ENCODE measurements at places on chromosomes 2 and 18. TPM values are rescaled to one million over a fixed set of nuclear protein-coding genes. Genes with fewer than 3 reads are reported as not detected.

CD8B2 gene
- total RNA-seq = 0.05 TPM

RNF152 gene
- 4.1 TPM for total RNA-seq

ALK gene
- total RNA-seq = 0.05 TPM

- no peaks in the 10 kb centered on the region for H3K36me3 ChIP-seq
- no peaks in the 10 kb centered on the region for H3K27me3 ChIP-seq
- no peak for DNase-seq
- H3K4me1 ChIP-seq = no peaks in the 10 kb centered on the region
- no peak overlapping the region for H3K27ac ChIP-seq
- no peak overlapping the region for H3K4me3 ChIP-seq
These were observed 349.7 kb upstream of the GALNT5 start for GRCh38 chr2:156907806-156908205.

DNA sequence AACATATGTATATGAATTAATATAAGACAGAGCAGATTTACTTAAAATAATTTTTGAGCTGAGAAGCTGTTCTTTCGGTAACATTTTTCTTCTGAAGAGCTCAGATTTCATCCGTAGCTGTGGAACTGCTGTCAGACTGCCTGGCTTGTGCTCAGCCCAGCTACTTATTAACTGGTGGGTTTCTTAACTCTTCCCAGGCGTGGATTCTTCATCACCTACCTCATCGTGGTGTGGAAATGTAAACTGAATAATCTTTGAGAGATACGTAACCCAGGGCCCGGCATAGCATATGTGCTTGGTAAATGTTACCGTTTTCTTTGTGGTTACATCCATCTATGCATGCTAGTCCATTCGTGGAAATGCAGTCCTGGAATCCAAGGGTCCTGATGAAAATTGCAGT lies 145.0 kb downstream of the MCFD2 start:
- no peaks in the 10 kb centered on the region for H3K36me3 ChIP-seq
- no peak overlapping the region for H3K27ac ChIP-seq
- H3K4me3 ChIP-seq = no peak overlapping the region

GRCh38 chr2:161068670-161069069 lies 91.6 kb upstream of the TANK start:
- no peak overlapping the region for H3K4me3 ChIP-seq
- H3K27ac ChIP-seq = no peak overlapping the region
- no peak for DNase-seq

DNA sequence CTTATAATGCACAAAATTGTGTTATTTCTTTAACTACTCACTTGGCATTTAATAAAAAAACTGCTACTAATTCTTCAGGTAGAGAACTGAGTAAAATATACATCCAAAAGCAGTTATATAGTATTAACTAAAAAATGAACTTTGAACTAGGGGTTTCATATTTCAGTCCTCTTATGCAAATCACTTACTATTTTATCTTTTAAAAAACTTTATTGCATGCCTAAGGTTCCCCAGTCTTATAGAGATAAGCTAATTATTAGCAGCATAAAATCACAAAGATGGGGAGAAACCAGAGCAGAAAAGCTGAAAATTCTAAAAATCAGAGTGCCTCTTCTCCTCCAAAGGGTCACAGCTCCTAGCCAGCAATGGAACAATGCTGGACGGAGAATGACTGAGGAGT lies 228.0 kb downstream of the CALCRL start:
- peaks cover 2% of the 10 kb centered on the region for H3K4me1 ChIP-seq
- H3K27me3 ChIP-seq = peaks cover 1% of the 10 kb centered on the region
- H3K36me3 ChIP-seq = peaks cover 17% of the 10 kb centered on the region
- H3K27ac ChIP-seq = no peak overlapping the region

- H3K27me3 ChIP-seq = no peaks in the 10 kb centered on the region
- no peak overlapping the region for H3K4me3 ChIP-seq
- H3K36me3 ChIP-seq = no peaks in the 10 kb centered on the region
- no peaks in the 10 kb centered on the region for H3K4me1 ChIP-seq
- H3K27ac ChIP-seq = no peak overlapping the region
These were observed 278.7 kb downstream of the FSIP2 start for GRCh38 chr2:186017278-186017677.

DNA sequence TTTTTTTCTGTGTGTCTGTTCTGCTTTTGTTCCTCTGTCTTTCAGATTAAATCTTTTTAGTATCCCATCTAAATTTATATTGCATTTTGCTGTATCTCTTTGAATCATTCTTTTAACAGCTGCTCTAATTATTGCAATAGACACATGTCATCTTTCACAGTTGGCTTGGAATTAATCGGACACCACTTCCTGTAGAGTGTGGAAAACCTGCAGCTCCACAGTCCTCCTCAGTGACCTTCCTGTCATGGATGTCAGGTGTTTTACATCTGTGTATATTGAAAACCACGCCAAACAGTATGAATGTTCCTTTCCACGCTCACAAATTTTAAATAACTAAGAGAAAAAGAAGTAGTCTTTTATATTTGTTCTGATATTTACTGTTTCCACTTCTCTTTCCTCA lies 135.3 kb downstream of the PXDN start:
- no peak overlapping the region for H3K4me3 ChIP-seq
- peaks cover 1% of the 10 kb centered on the region for H3K27me3 ChIP-seq
- DNase-seq = no peak
- H3K36me3 ChIP-seq = no peaks in the 10 kb centered on the region
- H3K27ac ChIP-seq = no peak overlapping the region
- H3K4me1 ChIP-seq = peaks cover 24% of the 10 kb centered on the region

GRCh38 chr2:216596236-216596979 lies 36.8 kb upstream of the IGFBP2 start:
- no peak for DNase-seq
- no peaks in the 10 kb centered on the region for H3K36me3 ChIP-seq
- no peak overlapping the region for H3K27ac ChIP-seq

- H3K36me3 ChIP-seq = no peaks in the 10 kb centered on the region
- H3K4me1 ChIP-seq = peaks cover 7% of the 10 kb centered on the region
- H3K4me3 ChIP-seq = no peak overlapping the region
- no peak for DNase-seq
- H3K27ac ChIP-seq = no peak overlapping the region
These were observed 313.7 kb downstream of the CYP26B1 start for GRCh38 chr2:71833855-71834560.

- peaks cover 30% of the 10 kb centered on the region for H3K36me3 ChIP-seq
- H3K27ac ChIP-seq = peak overlapping the region; percentile 92
- peak overlapping the region; percentile 100 for H3K4me3 ChIP-seq
- peaks cover 24% of the 10 kb centered on the region for H3K27me3 ChIP-seq
These were observed 506 bp downstream of the BMPR2 start for GRCh38 chr2:202376460-202377206.

DNA sequence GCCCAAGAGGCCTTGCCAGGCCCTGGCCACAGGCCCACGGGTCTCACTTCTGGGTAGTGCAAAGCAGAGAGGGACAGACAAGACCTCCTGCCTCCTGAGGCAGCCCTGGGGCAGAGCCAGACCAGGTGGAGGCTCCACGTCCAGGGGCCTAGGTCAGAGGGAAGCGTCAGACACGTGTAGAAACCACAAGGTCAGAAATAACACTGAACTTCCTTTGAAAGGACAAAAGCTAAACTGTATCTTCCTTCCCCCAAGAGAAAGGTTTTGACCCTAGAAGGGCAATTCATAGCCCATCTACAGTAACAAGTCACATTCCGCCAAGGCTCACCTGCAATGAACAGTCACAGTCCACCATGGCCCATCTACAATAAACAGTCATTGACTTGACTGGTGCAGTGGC lies 17.9 kb downstream of the SDC1 start:
- no peaks in the 10 kb centered on the region for H3K36me3 ChIP-seq
- H3K27me3 ChIP-seq = peaks cover 12% of the 10 kb centered on the region
- DNase-seq = no peak
- H3K4me3 ChIP-seq = no peak overlapping the region
- no peaks in the 10 kb centered on the region for H3K4me1 ChIP-seq
- H3K27ac ChIP-seq = no peak overlapping the region

DNA sequence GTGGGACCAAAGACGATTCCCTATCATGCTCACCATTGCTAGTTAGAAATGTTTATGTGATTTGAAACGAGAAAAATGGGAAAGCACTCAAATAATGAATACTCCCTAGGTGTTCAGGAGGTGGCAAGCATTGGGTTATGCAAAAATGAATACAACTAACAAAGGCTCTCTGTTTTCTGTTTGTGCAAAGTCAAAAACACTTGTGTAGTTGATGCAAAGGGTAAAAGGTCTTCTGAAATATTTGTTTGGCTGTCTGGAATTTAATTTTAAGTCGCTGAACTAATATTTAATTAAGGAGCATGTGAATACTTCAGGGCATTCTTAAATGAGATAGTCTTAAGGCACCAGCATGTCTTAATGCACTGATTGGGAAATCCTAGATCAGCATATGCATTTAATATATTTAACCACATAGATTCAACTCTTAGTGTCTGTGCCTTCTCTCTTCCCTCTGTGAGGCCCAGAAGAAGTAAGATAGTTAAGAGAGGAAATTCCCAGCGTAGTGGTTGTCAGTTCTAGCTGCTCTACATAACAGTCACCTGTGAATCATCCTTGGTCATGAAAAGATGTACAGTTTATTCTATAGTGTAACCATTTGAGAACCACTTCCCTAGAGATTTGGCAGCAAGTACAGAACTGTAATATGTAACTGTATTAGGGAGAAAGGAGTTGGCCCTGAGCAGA lies 111.9 kb downstream of the EPC2 start:
- H3K36me3 ChIP-seq = peaks cover 3% of the 10 kb centered on the region
- H3K27ac ChIP-seq = no peak overlapping the region
- no peak overlapping the region for H3K4me3 ChIP-seq
- H3K4me1 ChIP-seq = peaks cover 2% of the 10 kb centered on the region

DNA sequence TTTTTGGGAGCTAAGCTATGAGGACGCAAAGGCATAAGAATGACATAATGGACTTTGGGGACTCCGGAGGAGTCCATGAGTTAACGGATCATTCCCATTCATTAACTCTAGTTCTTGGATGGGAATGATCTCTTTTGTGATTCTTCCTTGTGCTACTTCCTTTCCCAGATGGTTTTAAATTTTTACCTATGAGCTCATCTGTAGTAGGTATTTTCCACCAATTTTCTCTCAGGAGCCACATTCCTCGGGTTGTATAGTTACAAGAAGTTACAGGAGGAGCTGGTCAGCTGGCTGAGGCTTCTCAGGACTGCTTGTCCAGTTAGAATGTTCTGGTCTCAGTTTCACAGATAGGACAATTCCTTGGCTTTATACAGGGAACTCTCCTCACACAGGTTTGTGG lies 42.9 kb upstream of the LPIN2 start:
- peaks cover 13% of the 10 kb centered on the region for H3K27me3 ChIP-seq
- no peak overlapping the region for H3K4me3 ChIP-seq
- no peak for DNase-seq
- H3K27ac ChIP-seq = no peak overlapping the region
- H3K36me3 ChIP-seq = peaks cover 9% of the 10 kb centered on the region

DNA sequence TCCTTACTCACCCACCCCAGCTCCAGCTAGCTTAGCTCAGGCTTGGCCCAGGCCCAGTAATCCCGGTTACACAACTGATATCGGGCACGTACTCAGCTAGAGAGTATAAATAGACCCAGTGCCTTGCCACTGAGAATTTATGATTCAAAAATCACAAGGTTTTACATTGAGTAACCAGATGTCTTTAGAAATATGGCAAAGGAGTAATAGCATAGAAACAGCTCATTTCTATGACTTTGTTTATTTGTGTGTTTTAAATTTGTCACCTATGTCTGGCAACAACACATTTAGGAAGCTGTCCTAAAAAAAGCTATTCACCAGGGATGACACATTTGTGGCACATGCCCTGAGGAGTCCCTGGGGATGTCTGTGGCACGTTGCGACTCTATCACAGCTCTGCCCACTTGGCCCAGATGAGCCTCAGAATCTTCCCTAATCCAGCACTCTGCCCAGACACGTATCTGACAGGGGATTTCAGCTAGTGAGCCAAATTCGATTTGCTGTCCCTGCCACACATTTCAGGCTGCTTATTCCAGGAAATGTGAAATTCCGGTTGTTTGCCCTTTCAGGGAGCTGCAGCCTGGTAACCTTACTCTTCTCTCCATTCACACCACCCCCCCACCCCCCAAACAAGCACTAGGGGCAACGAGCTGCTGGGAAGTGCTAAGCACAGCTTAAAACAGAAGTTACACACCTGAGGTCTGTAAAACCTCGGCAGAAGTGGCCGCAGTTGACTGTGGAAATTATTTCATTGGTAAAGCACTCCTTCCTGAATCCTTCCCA lies 85.4 kb upstream of the ZCCHC2 start:
- H3K4me1 ChIP-seq = peaks cover 11% of the 10 kb centered on the region
- H3K27me3 ChIP-seq = peaks cover 3% of the 10 kb centered on the region
- no peak for DNase-seq
- H3K36me3 ChIP-seq = no peaks in the 10 kb centered on the region
- H3K4me3 ChIP-seq = no peak overlapping the region

DNA sequence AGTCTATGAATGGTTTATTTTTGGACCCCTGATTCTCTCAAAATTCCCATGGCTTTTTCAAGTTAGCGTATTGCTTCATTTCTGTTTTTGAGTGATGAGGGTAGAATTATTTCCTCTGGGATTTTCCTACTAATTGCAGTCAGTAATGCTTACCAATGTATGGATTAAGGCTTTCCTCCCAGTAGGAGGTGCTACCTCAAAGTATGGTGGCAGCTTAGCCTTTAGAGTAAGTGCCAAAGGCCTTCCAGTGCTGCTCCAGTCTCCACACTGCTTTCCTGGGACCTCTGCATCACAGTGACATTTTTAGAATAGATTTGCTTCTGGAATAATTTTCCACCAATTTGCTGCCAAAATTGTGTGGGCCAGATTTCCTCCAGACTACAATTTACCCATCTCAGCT lies 16.2 kb upstream of the SSB start:
- H3K36me3 ChIP-seq = no peaks in the 10 kb centered on the region
- H3K4me1 ChIP-seq = peaks cover 10% of the 10 kb centered on the region
- H3K4me3 ChIP-seq = no peak overlapping the region
- no peak for DNase-seq

GRCh38 chr18:13446024-13446423 lies 227.5 kb downstream of the LDLRAD4 start:
- H3K36me3 ChIP-seq = peaks cover 4% of the 10 kb centered on the region
- no peak overlapping the region for H3K4me3 ChIP-seq
- H3K27me3 ChIP-seq = peaks cover 7% of the 10 kb centered on the region
- H3K4me1 ChIP-seq = peaks cover 39% of the 10 kb centered on the region

GRCh38 chr2:190202018-190202417 lies 117.6 kb downstream of the HIBCH start:
- no peaks in the 10 kb centered on the region for H3K27me3 ChIP-seq
- H3K4me1 ChIP-seq = no peaks in the 10 kb centered on the region
- peaks cover 8% of the 10 kb centered on the region for H3K36me3 ChIP-seq
- no peak overlapping the region for H3K4me3 ChIP-seq
- H3K27ac ChIP-seq = no peak overlapping the region
- DNase-seq = no peak

GRCh38 chr2:8684878-8685696 lies 3.2 kb downstream of the ID2 start:
- H3K36me3 ChIP-seq = peaks cover 3% of the 10 kb centered on the region
- peaks cover 20% of the 10 kb centered on the region for H3K4me1 ChIP-seq
- DNase-seq = peak; percentile 46
- H3K27me3 ChIP-seq = peaks cover 6% of the 10 kb centered on the region

- peaks cover 10% of the 10 kb centered on the region for H3K27me3 ChIP-seq
- no peak overlapping the region for H3K27ac ChIP-seq
- no peak for DNase-seq
- H3K4me1 ChIP-seq = peaks cover 11% of the 10 kb centered on the region
These were observed 21.2 kb downstream of the FOSL2 start for GRCh38 chr2:28413899-28414295.

GRCh38 chr18:77022556-77022955 lies 110.0 kb downstream of the MBP start:
- peaks cover 13% of the 10 kb centered on the region for H3K27me3 ChIP-seq
- H3K27ac ChIP-seq = no peak overlapping the region
- H3K36me3 ChIP-seq = peaks cover 19% of the 10 kb centered on the region
- H3K4me1 ChIP-seq = peaks cover 4% of the 10 kb centered on the region
- DNase-seq = no peak
- no peak overlapping the region for H3K4me3 ChIP-seq

- H3K4me1 ChIP-seq = no peaks in the 10 kb centered on the region
- no peaks in the 10 kb centered on the region for H3K36me3 ChIP-seq
- H3K27me3 ChIP-seq = no peaks in the 10 kb centered on the region
- H3K4me3 ChIP-seq = no peak overlapping the region
- no peak for DNase-seq
- H3K27ac ChIP-seq = no peak overlapping the region
These were observed 11.6 kb upstream of the OLA1 start for GRCh38 chr2:174259981-174260380.

Data from endothelial cell (in vitro differentiated cells).